ENCODE measurements at places on chromosomes 6 and 20. TPM values are rescaled to one million over a fixed set of nuclear protein-coding genes. Genes with fewer than 3 reads are reported as not detected.

- no peak for DNase-seq
Observed at GRCh38 chr6:139010674-139011073, 17.9 kb upstream of the ABRACL start.

Gene FAM210B
- 36.1 TPM for total RNA-seq

Gene PRSS16
- 1.6 TPM for total RNA-seq

DNA sequence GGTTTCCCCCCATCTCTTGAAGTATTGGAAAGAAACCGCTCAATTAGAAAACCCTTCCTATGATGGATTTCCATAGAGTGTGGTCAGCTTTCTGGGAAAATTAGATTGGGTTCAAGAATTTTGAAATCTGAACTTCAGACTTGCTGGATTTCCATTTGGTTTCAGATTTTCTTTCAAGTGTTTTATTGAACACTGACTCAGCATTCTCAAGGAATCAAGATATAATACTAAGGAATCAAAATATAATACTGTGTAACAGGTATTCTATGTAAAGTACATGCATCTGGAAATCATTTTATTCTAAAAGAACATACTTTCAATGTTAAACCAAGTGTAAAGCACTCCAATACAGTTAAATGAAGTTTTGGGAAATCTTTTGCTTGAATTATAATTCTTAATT lies 94.7 kb upstream of the CCN2 start:
- no peak for DNase-seq

GRCh38 chr20:51062065-51062464 lies 39.2 kb upstream of the KCNG1 start:
- DNase-seq, result no peak

DNA sequence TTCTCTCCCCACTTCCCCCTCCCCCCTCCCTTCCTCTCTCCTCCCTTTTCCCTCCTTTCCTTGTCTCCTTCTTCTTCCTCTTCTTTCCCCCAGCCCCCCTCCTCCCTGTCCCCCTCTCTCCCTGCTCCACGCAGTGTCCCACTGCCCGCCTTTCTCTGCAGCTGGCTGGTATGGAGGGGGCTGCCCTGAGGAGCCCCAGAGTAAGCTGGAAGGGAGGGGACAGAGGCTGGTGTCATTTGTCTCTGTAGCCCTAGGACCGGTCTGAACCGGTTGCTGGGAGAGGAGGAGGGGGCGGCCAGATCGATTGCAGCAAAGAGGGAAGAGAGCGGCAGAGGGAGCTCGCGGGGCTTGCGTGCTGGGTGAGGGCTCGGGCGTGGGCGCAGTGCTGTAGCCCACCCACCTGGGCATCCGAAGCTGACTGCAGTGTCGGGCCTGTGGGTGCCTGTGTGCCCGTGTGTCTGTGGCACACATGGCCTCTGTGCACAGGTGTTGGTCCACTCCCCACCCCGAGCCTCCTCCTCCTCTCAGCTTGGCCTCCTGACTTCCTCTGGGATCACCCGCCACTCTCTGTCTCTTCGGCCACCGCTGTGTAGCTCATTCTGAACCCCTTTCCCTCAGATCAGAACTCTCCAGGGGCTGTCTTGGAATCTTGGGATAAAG lies 50.6 kb downstream of the SRC start:
- DNase-seq, result peak; percentile 96

DNA sequence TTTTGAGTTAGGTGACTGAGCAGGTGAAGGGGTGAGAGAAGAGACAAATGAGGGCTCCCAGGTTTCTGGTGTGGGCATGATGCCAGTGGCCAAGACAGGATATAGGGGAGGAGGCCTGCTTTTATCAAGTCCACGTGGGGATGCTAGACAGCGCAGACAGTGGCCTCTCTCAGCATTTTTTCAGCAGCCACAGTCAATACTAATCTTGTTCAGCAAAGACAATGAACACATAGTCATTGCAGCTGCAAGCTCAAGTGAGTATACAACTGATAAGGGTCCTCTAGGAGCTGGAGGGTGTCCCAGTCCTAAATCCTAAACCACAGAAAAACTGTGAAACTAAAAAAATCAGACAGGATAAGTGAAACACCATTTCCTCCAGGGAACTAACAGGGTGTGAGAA lies 48.6 kb downstream of the UQCC1 start:
- no peak for DNase-seq

Data from tongue (tissue), 3 donors.